ENCODE measurements at places on chromosomes 5 and 9. TPM values are rescaled to one million over a fixed set of nuclear protein-coding genes. Genes with fewer than 3 reads are reported as not detected.

DNA sequence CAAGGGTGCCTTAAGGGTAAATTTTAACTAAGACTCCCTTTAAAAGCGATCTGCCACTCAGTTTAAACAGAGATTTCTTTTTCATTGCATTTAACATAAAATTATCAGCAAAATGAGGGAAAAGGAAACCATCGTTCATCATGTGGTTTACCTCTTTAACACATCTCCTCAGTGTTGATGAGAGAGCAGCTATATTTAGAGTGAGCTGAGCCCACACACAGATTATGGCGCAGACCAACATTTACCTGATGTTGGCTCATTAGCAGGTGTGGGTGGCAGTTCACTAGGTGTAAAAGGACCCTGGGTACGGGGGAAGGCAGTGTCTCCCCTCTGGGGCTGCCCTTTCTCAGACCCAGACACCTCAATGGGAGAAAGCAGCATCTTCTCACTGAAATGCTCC lies 149.8 kb downstream of the ENTREP1 start:
- DNase-seq, result no peak

- DNase-seq, result no peak
These were observed 144.5 kb upstream of the SEMA6A start for GRCh38 chr5:116719106-116719505.

GRCh38 chr5:149824120-149824519 lies 94.0 kb downstream of the PPARGC1B start:
- DNase-seq, result no peak

- no peak for DNase-seq
These were observed 109.9 kb downstream of the YIPF5 start for GRCh38 chr5:144060598-144060997.

- DNase-seq, result no peak
These were observed 124.2 kb upstream of the IRX4 start for GRCh38 chr5:2006971-2007291.

DNA sequence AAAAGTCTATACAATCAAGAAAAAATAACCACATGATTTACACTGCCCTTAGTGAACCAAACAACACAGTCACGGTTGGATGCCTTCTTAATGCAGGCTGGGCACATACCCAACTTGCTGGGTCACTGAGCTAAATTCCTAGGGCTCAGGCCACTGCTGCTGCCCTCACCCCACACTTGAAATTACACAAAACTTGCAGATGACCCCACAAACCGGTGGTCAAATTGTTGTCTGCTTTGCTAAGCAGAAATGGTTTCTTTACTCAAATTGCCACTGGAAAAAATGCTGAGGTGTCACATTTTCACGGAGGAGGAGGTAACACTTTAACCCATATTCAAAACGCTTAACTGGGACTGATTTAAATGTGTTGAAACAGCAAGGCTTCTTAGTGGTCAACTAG lies 62.4 kb downstream of the HMHB1 start:
- no peak for DNase-seq

- DNase-seq, result no peak
These were observed 499.5 kb upstream of the BRINP1 start for GRCh38 chr9:119868694-119869093.

DNA sequence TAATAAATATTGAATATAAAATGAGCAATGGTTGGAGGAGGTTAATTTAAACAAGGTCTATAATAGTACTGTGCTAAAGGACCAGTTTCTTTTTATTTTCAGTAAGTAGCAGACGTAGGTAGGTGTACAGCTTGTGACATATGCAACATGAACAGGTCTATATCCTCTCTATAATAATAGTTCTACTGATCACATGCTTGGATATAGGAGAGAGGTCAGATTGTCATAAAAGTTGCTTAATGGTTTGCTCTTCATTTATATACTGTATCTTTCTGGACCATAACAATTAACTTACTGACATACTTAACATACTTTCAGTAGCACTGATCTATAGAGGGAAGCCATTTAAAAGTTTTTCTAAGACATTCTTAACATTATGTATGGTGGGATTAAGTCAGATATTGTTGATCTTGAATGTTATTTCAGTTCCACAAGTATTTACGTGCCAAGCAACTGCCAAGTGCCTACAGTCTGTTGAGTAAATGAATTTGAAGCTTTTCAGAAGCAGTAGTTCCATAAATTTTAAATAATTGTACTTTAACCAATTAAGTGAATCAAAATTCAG lies 68.0 kb downstream of the DENND4C start:
- no peak for DNase-seq

DNA sequence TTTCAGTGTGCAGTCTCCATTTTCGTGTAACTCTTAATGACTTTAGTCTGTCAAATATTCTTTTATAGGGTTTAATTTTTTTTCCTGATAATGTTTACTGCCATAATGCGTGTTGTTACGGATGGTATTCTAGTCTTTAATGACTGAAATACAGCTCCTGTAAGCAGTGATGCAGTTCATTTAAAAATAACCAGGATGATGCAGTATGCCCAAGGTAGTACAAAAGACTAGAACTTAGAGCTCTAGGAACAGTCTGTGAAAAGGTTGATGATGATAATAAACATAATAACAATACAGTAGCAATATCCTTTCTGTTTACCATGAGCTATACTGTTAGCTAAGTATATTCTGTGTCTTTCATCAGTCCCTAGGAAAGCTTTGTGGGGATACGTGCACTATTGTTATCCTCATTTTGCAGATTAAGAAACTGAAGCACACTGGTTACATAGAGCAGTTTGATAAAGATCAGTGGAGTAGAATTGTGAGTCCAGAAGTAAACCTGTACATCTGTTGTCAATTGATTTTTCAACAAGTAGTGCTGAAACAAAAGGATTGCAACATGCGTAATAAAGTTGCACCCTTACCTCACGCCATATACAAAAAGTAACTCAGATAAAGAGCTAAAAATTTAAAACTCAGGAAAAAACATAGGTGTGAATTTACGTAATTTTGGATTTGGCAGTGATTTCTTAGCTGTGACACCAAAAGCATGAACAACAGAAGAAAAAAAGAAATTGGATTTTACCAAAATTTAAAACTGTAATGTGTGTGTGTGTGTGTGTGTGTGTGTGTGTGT lies 64.5 kb downstream of the MTREX start:
- no peak for DNase-seq

GRCh38 chr5:178774446-178774845 lies 44.0 kb upstream of the ZNF354A start:
- DNase-seq, result no peak

- no peak for DNase-seq
These were observed 45.0 kb downstream of the SEMA6A start for GRCh38 chr5:116529615-116530014.

GRCh38 chr9:92882276-92882675 lies 4.4 kb upstream of the ZNF484 start:
- DNase-seq, result no peak

- no peak for DNase-seq
These were observed 41.0 kb downstream of the KCNV2 start for GRCh38 chr9:2758162-2758897.

DNA sequence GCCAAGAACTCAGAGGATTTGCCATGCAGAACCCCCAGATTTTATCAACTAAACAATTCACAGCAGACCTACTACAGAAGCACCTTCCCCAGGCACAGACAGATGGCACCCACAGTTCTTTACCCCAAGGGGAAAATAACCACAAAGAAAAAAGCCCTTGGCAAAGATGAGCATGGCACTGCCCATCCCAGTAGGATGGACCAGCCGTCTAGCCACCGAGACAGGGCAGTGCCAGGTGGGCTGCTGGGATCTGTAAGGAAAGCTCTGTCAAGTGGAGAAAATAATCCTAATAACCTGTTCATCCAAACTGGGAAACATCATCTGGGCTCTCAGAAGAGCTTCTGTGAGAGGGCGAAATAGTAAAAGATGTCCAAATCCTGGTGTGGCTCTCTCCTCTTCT lies 130.0 kb downstream of the COL23A1 start:
- DNase-seq, result no peak

DNA sequence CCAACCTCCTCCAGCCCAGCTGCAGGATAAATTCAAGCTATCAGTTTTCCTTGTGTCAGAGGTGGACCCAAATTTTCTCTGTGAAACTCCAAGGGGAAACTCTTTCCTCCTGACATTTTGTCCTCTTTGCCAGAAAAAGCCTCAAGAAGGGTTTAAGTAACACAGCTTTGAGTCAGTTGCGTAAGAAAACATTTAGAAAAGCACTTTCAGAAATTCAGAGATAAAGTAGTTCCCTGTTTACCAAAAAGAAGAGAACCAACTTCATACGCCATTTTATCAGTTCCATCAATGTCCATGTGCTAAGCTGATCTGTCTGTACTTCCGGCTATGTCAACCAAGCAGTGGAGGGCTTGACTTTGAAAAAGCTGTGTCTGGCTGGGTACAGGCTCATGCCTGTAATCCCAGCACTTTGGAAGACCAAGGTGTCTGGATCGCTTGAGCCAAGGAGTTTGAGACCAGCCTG lies 19.9 kb upstream of the SUSD1 start:
- no peak for DNase-seq

- DNase-seq, result peak; percentile 18
These were observed 34.4 kb upstream of the SLC6A3 start for GRCh38 chr5:1479581-1480188.

DNA sequence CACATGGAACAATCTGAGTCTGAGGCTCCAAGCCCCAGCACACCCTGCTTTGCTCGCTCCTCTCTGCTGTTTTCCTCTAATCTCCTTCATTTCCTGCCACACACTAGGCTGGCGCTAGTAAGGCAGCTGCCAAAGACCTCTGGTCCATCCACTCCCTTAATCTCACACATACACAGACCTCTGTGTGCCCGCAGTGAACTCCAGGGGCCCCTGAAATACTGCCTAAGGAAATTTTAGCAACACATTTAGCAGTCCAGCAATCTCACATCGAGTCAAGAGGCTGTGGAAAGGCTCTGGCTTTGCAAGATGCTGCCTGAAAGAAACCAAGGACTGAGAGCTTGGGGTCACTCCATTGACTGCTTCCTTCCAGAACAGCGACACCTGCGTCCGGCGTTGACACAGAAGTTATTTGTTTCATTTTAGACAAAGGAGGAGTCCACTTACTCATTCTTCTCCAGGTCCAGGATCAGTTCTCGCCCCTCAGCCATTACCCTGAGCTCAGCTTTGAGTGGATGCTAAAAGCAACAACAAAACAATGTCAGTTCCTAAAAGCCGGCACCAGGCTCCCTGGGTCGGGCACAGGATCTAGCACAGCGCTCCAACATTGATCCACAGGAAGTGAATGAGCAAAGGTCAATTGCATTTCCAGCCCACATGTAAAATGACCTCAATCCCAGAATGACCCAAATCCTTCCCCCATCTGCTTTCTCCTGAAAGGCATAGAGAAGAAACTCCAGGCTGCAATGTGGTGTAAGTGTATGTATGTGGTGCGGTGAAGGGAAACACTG lies 11.5 kb downstream of the ADAM19 start:
- DNase-seq, result peak; percentile 62

- DNase-seq, result no peak
These were observed 22.0 kb downstream of the GNG10 start for GRCh38 chr9:111683392-111683791.

- no peak for DNase-seq
These were observed 5.7 kb downstream of the NIPBL start for GRCh38 chr5:36882250-36882649.

- DNase-seq, result no peak
These were observed 80.1 kb upstream of the PLEKHG4B start for GRCh38 chr5:11898-12297.

GRCh38 chr5:73867345-73868335 lies 241.6 kb downstream of the ARHGEF28 start:
- no peak for DNase-seq

DNA sequence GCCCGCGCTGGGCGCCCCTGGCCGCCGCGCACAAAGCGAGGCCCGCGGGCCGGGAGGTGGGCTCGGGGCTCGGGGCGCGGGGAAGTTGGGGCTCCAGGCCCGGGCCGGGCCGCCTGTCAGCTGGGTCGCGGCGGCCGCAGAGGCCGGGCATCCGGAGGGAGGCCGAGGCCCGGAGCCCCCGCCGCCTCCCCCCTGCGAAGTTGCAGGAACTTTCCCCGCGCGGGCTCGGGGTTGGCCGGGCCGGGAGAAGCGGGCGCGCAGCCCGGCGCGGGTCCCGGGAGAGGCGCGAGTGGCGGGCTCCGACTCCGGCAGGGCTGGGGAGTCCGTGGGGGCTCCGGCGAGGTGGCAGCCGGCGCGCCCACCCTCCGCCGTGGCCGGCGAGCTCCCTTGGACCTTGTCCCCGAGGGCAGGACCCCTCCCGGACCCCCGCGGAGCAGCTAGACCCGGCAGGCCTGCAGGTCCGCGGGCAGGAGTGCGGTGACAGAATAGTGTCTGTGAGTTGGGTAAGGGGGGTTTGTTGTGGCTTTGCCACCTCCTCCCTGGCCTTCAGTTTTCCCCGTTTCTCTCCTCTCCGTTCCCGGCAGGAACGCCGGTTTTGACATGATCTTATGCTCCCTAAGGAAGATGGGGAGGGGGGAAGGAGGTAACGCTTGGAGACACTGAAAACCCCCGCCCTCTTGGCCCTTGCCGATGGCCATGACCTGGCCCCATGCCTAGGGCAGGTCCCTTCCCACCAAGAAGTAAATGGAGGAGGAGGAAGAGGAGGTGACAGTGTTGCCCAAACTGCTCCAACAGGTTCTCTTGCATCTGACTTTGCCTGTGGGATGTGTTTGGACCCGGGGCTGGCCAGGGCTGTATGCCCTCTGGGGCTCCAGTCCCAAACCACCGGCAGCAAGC lies 942 bp downstream of the PHF2 start:
- peak; percentile 30 for DNase-seq

- DNase-seq, result peak; percentile 30
These were observed 525 bp upstream of the AK3 start for GRCh38 chr9:4741365-4742089.

DNA sequence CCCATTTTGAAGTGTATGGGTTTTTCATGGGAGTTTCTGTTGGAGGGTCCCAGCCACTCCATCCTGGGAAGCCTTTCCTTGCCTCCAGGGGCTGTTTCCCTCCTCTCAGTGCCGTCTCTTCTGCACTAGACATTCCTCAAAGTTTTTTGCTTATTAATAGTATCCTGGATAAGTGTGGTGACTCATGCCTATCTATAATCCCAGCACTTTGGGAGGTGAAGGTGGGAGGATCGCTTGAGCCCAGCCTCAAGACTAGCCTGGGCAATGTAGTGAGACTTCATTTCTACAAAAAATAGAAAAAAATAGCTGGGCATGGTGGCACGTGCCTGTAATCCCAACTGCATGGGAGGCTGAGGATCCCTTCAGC lies 43.1 kb downstream of the RALGPS1 start:
- DNase-seq, result peak; percentile 69

GRCh38 chr5:59522201-59522831 lies 371.2 kb downstream of the PDE4D start:
- DNase-seq, result no peak

DNA sequence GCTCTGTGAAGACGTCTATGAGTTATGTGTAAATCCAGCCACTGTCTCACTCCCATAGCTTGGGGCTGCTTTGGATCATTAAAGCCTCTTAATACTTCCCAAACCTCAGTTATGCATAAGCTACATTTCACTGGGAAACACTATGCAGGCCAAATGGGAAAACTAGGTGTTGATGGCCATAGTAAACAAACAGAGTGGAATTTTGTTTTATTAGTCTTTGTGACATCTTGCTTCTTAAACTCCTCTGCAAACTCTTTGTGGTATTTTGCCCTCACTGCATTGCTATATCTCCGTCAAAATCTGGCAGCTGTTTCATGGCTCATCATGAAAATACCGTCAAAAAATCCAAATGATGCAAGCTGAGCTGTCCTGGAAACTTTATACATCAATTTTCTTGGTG lies 167.2 kb upstream of the HMHB1 start:
- DNase-seq, result no peak

Gene PCDHB13
- 2.1 TPM for total RNA-seq

Gene NR2F1-AS1
- 6.1 TPM for total RNA-seq

Gene ANKRD18A
- 1.1 TPM for total RNA-seq

Gene GLRA1
- total RNA-seq, result not detected

Gene CDH10
- total RNA-seq, result not detected

Gene TENT4A
- 4.2 TPM for total RNA-seq

Gene C8G
- total RNA-seq, result 1.2 TPM

Gene PPWD1
- total RNA-seq, result 46.3 TPM

Gene TICAM2
- total RNA-seq, result 0.30 TPM

Data from Daoy (cell line).